Activated naive CD8-positive, alpha-beta T cell treated with anti-CD3 and anti-CD28 coated beads, Interleukin-2, amount 50 U/mL, for 24 hours (primary cell): ENCODE measurements at places on chromosomes 2 and 18.

- no peak for DNase-seq
- no peak overlapping the region for H3K4me3 ChIP-seq
- peaks cover 2% of the 10 kb centered on the region for H3K27me3 ChIP-seq
- no peaks in the 10 kb centered on the region for H3K36me3 ChIP-seq
- no peaks in the 10 kb centered on the region for H3K4me1 ChIP-seq
- no peak overlapping the region for H3K27ac ChIP-seq
These were observed 111.6 kb downstream of the TACR1 start for GRCh38 chr2:75087736-75088135.

DNA sequence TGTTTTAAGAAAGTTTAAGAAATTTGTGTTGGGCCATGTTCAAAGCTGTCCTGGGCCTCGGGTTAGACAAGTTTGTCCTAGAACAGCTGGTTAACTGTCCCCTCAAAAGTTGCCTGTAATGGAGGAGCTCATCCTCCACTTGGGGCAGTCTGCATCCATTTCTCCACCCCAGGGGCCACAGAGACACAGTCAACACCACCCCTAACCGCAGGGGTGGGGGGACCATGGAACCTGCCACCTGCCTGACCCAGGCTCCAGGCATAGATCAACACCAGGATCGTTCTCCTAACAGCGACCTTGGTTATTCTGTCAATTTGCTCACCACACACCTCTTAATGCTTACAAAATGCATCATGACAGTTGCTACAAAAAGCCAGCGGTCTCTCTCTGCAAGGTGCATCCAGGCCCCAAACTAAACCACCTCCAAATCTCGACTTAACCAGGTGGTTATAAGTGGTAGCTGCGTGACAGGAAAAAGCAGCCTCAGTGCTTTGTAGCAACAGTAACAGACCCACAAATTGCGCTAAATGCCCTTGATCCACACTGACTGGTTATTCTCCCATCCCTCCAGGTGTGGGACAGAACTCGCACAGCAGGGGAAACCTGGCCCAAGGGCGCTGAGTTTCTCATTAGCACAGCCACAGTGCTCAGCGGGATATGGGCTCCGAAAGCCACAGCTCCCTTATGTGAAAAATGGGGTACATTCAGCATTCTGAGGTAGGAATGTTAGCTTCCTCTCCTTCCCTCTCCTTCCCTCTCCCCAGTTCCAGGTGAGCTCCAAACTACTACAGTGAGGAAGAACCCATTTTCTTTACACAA, 48.0 kb downstream of the HDLBP start:
- H3K27me3 ChIP-seq: no peaks in the 10 kb centered on the region
- no peak overlapping the region for H3K4me3 ChIP-seq

- no peak for DNase-seq
- H3K36me3 ChIP-seq: no peaks in the 10 kb centered on the region
- H3K4me3 ChIP-seq: no peak overlapping the region
- H3K27ac ChIP-seq: no peak overlapping the region
- peaks cover 2% of the 10 kb centered on the region for H3K27me3 ChIP-seq
- H3K4me1 ChIP-seq: peaks cover 16% of the 10 kb centered on the region
These were observed 42.8 kb upstream of the SMAD7 start for GRCh38 chr18:48993586-48993985.

DNA sequence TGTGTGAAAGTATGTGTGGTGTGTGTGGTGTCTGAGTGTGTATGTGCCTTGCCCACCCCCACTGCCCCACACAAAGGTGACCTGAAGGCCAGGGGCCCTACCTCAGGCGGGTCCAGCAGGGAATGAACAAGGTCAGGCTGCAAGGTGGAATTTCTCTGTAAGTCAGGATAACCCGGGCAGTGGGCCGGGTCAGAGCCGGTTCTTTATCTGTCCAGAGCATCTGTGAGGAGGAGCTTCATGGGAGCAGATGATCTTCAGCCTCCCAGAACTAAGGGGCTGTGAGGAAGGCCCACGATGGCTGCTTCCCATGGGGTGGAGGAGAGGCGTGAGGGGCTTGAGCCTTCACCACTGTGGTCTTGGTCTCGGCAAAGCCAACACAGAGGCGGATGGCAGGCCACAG, 150.3 kb downstream of the TFCP2L1 start:
- no peaks in the 10 kb centered on the region for H3K4me1 ChIP-seq
- H3K36me3 ChIP-seq: no peaks in the 10 kb centered on the region
- no peak overlapping the region for H3K4me3 ChIP-seq
- no peak overlapping the region for H3K27ac ChIP-seq

DNA sequence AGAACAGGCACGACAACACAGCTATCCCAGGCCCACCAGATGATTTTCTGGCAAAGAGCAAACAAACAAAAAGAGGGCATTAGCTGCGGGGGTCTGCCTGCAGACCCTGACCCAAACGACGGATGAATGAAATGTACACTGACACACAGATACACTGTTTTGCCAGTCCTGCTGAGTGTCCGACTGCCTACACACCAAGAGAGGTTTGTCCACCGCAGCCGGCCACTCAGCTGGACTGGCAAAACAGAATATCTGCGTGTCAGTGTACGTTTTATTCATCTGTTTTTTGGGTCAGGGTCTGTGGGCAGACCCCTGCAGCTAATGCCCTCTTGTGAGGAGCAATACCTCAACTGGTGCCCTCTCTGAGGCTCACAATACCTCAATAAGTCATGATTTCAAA, 10.7 kb upstream of the SH3RF3 start:
- no peak overlapping the region for H3K4me3 ChIP-seq
- no peaks in the 10 kb centered on the region for H3K27me3 ChIP-seq
- H3K4me1 ChIP-seq: peaks cover 12% of the 10 kb centered on the region
- H3K27ac ChIP-seq: no peak overlapping the region
- no peaks in the 10 kb centered on the region for H3K36me3 ChIP-seq

- H3K4me1 ChIP-seq: no peaks in the 10 kb centered on the region
- no peak overlapping the region for H3K4me3 ChIP-seq
These were observed 749.6 kb upstream of the VRK2 start for GRCh38 chr2:57296795-57297517.

GRCh38 chr2:161436411-161436810, 20.3 kb downstream of the TBR1 start:
- H3K4me1 ChIP-seq: no peaks in the 10 kb centered on the region
- no peaks in the 10 kb centered on the region for H3K36me3 ChIP-seq
- no peak overlapping the region for H3K27ac ChIP-seq
- H3K4me3 ChIP-seq: no peak overlapping the region
- H3K27me3 ChIP-seq: peaks cover 56% of the 10 kb centered on the region
- no peak for DNase-seq

GRCh38 chr2:82411071-82411470, 2048.0 kb downstream of the SUCLG1 start:
- no peak for DNase-seq
- no peaks in the 10 kb centered on the region for H3K36me3 ChIP-seq
- H3K27ac ChIP-seq: no peak overlapping the region
- H3K4me3 ChIP-seq: no peak overlapping the region

DNA sequence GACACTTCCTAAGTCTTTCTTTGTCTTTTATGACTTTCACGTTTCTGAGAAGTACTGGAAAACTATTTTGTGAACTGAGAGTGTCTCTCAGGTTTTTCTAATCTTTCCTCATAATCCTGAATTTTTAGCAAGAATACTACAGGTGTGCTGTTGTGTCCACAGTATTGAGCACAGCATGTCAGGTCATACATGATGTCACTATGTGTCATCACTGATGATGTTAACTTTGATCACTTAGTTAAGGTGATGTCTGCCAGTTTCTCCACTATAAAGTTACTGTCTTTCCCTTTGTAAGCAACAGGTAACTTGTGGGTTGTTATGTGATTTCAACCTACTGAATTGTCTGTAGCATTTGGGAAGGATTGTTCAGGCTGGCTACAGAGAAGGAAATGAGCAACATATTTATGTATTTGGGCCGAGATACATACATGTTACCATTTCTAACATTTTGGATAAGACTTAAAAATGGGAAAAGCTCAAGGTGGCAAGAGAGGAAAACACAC, 11.1 kb downstream of the MATN3 start:
- H3K36me3 ChIP-seq: no peaks in the 10 kb centered on the region
- no peak for DNase-seq
- no peak overlapping the region for H3K27ac ChIP-seq
- no peak overlapping the region for H3K4me3 ChIP-seq

- DNase-seq: no peak
- no peaks in the 10 kb centered on the region for H3K4me1 ChIP-seq
- H3K4me3 ChIP-seq: no peak overlapping the region
- H3K27me3 ChIP-seq: no peaks in the 10 kb centered on the region
- no peak overlapping the region for H3K27ac ChIP-seq
- peaks cover 4% of the 10 kb centered on the region for H3K36me3 ChIP-seq
These were observed 194.9 kb upstream of the NT5C1B start for GRCh38 chr2:18784245-18784644.

DNA sequence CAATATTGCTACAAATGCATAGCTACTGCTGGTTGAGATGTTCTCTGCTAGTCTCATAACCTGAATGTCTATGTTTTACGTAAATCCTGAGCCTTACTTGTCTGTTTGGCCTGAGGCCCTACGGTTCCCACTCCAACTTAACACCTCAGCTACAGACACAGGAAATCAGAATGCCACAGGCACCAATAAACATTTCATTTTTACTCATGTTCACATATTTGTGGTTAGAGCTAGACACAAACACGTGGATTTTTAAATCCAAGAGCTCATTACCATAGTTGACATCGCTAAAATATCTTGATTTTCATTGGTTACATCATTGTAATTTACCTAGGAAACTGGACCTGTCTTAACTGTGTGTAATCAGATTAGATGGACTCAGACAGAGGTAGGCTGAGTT, 263.8 kb upstream of the CDH19 start:
- no peak overlapping the region for H3K27ac ChIP-seq
- H3K27me3 ChIP-seq: no peaks in the 10 kb centered on the region
- no peaks in the 10 kb centered on the region for H3K36me3 ChIP-seq
- H3K4me1 ChIP-seq: no peaks in the 10 kb centered on the region

DNA sequence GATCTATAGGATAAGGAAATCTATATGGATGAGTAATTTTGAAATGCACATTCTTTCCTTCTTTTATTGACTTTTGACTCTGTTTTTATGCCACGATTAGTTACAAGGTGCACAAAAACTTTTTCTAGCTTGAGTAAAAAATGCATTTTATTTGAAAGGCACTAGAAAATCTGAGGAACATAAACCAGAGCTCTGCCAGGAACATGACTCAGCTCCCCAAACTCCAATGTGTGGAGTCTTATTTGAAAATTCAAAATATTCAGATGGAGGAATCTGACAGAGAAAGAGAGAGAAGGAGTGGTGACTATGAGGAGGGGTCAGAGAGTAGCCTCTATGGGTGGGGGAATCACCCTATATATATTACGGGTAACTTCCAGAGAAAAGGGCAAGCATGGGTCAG, 231.0 kb downstream of the DCC start:
- H3K36me3 ChIP-seq: no peaks in the 10 kb centered on the region
- no peak overlapping the region for H3K4me3 ChIP-seq
- H3K27ac ChIP-seq: no peak overlapping the region
- no peak for DNase-seq
- no peaks in the 10 kb centered on the region for H3K27me3 ChIP-seq

DNA sequence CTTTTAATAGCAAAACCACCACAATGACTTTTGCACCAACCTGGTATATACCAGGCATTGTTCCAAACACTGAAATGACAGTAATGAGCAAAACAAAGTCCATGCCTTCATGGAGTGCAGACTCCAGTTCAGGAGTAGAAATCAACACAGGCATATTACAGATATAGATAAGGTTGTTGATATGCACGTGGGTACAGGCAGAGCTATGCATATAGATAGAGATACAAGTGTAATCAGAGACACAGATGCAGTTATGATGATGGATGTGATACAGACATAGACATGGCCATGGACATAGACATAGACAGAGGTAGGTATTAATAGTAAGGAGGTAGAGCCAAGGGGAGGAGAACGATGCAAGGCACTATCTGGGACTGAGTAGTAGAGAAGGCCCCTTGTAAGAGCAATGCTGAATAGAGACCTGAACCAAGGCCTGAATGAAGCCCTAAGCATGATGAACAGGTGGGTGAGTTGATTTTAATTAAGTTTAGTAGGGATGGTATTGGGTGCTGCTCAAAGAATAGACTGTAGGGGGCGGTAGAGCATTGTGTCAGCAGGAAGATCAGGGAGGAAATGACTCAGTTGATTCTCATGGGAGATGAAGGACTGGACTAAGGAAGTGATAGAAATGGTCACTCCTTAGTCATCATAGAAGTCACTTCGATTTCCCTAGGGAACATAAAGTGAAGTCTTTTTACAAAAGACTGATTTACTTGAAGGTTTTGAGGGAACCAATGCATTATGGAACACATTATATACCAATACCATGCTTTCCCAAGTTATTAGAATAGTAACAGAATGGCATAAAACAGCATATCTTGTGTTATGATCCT, 39.4 kb downstream of the CMPK2 start:
- H3K4me1 ChIP-seq: peaks cover 15% of the 10 kb centered on the region
- peak; percentile 67 for DNase-seq
- no peak overlapping the region for H3K4me3 ChIP-seq
- no peaks in the 10 kb centered on the region for H3K27me3 ChIP-seq
- no peak overlapping the region for H3K27ac ChIP-seq

- no peak overlapping the region for H3K27ac ChIP-seq
- no peaks in the 10 kb centered on the region for H3K27me3 ChIP-seq
- no peak overlapping the region for H3K4me3 ChIP-seq
- H3K36me3 ChIP-seq: no peaks in the 10 kb centered on the region
These were observed 1.8 kb upstream of the KYNU start for GRCh38 chr2:142875652-142876051.

DNA sequence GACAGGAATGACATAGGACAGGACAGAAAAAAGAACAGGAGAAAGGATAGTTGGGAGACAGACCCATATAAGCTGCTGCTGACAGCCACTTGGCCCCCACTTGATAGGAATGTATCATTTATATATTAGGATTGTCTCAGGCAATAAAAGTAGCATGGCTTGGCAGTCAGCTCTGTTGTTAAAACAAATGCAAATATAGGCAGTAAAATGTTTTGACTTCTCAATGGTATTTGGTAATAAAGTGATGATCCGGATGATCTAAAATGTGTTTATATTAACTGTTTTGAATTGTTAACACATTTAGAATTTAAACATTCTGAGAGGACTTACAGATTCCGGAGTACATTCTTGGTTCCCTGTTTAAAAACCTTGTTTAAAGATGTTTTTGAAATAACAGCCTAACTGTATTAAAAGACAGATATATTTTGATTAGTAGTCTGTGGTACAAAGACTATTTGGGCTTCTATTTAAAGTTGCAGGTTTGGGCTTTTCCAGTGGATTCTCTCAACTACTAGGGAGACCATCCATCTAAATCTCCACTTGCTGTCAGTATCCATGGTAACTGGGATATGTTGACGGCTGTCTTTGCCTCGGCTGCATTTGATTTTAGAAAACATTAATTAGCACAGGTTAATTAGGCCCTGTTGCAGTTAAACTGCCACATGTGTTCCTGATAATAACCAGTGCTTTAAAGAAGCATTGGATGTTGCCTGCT, 147.6 kb downstream of the ESCO1 start:
- DNase-seq: no peak
- H3K4me1 ChIP-seq: peaks cover 7% of the 10 kb centered on the region
- no peak overlapping the region for H3K27ac ChIP-seq
- H3K36me3 ChIP-seq: no peaks in the 10 kb centered on the region

- no peaks in the 10 kb centered on the region for H3K36me3 ChIP-seq
- no peak for DNase-seq
- H3K4me3 ChIP-seq: no peak overlapping the region
These were observed 66.1 kb downstream of the MARCO start for GRCh38 chr2:119008108-119008507.
